GM12878 (cell line): ENCODE measurements at places on chromosomes 4 and X. TPM values are rescaled to one million over a fixed set of nuclear protein-coding genes. Genes with fewer than 3 reads are reported as not detected.

Gene ARSJ
- 0.19 TPM in 1 of 2 replicates, not detected in the other for polyA plus RNA-seq

DNA sequence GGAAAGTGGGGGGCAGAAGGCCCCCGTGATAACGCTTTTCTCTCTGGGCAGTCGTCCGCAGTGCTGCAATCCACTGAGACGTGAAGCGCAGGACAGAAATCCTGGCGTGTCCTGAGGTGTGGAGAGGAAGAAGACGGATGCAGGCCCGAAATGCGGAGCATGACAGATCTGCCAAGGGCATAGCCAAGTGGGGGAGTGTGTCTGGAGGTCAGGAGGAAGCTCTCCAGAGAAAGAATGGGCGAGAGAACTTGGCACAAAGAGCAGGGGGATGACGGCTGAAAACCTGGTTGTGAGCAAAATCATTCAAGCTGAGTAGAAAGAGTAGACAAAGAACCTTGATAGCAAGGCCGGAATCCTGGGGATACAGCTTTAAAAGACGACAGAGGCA lies 23.7 kb upstream of the HELT start:
- no peak for DNase-seq

- no peak for DNase-seq
Observed at GRCh38 chr4:123055943-123056342, 133.5 kb upstream of the NUDT6 start.

DNA sequence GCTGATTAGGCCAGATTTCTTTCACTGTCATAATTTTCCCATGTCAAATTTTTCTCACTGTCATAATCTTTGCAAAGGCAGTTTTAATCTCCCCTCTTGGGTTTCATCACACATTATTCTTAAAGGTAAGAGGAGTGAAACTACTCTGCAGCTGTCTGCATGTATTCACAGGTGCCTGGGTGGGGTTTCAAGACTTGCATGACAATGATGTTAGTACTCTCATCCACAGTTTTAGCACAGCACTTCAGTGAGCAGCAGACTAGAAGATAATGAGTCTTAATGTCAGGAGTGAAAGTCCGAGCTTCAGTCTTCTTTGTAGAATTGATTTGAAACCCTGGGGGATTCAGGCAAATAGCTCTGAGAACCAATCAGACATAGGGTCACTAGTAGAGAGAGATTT lies 182.5 kb upstream of the GALNT7 start:
- peak; percentile 13 for DNase-seq

Gene NXF2
- not detected in 2 replicates for polyA plus RNA-seq

Gene VCX3B
- not detected in 2 replicates for polyA plus RNA-seq

DNA sequence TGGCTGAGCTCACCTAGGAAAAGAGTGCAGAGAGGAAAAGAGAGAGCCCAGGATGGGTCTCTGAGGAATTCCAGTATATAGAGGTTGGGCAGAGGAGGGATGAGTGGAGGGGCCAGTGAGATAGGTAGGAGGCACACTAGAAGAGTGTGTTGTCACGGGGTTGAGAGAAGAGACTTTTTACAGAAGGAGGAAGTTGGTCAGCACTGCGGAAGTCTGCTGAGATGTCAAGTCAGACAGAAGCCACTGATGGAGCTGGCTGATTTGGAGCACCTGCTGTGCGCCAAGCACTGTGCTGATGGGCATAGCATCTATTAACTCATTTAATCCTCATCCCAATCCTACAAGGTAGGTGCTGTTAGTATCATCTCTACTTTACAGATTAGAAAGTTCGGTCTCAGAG lies 60.4 kb downstream of the EFNB1 start:
- no peak for DNase-seq

Gene STOX2
- polyA plus RNA-seq = 0.16 TPM in 1 of 2 replicates, not detected in the other

Gene MUC7
- polyA plus RNA-seq = not detected in 2 replicates

Gene ATP1B4
- not detected in 2 replicates for polyA plus RNA-seq

DNA sequence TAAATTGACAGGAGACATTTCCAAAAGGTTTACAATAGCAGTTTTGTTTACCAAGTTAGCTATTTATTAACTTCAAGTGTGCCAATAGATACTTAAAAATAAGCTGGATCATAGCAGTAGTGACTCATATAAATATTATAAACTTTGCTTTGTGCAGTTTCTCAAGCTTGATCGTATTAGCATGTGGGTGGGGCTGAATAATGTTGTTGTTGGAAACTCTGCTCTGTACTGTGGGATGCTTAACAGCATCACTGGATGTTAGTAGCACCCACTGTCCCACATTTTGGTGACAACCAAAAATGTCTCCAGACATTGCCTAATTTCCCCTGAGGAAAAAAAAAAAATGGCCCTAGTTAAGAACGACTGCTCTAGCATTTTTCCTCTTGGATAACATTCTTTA lies 855.2 kb upstream of the ADGRL3 start:
- no peak for DNase-seq

GRCh38 chr4:56701644-56702043 lies 20.5 kb upstream of the HOPX start:
- no peak for DNase-seq

DNA sequence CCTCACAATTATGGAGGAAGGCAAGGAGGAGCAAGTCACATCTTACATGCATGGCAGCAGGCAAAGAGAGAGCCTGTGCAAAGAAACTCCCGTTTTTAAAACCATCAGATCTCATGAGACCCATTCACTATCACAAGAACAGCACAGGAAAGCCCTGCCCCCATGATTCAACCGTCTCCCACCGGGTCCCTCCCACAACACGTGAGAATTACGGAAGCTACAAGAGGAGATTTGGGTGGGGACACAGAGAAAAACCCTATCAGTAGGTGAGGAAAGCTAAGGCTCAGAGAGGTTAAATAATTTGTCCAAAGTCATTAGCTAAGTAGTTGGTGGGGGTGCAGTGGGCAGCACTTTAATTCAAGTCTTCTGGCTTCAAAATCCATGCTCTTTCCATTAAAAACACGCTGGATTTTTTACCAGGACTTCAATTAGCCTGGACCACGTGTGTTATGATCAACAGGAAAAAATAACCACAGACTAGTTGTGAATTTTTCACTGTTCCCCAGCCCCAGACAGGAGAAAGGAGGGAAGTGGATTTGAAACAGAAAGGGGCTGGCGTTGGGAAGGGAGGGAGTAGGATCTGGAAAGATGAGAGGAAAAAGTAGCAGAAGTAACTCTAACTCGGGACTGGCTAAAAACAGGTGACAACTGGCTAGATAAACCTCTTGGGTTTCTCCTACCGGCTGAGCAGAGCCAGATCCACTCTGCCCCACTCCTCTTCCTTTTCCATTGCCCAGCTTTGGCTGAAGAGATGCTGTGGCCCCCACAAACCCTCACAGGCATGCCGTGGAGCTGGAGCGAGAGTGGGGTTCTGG lies 986 bp downstream of the MTMR8 start:
- DNase-seq = no peak

Gene PRSS12
- polyA plus RNA-seq = 0.16 TPM in 1 of 2 replicates, not detected in the other

DNA sequence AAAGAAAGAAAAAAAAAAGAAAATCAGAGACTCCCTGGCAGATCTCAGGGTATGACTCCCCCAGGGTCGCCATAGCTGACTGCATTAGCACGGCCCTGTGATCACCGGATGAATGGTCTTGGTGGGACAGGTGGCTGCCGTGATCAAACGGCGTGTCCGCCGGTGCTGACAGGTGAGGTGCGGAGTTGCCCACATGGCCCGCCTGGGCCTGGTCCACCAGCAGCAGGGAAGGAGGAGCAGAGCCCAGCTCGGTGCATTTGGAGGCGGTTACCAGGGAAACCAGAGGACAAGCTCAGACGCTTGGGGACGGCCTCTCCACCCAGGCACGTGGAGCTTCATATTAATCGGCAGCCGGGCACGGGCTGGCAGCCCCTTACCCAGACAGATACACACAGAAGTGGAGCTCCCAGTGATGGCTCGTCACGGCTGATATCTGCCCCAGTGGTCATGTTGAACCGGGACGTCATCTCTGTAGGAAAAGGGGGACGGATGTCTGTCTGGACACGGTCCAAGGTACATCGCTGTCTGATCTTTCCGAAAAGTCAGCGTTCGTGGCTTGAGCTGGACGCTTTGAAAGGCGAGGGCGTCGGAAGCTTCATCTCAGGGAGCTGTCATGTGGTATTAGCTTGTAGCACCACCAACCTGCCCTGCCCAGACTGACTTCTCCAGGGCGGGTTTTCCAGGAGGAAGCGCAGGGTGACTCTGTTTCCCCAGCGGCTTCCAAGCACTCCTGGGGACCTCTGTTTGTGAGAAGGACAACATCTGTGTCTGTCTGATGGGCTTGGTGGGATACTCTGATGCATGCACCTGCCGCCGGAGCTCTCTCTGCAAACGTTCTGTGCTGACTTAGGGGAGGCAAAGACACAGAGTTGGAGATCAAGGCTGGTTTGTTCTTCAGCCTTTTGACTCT lies 180.7 kb downstream of the CRLF2 start:
- DNase-seq = no peak

DNA sequence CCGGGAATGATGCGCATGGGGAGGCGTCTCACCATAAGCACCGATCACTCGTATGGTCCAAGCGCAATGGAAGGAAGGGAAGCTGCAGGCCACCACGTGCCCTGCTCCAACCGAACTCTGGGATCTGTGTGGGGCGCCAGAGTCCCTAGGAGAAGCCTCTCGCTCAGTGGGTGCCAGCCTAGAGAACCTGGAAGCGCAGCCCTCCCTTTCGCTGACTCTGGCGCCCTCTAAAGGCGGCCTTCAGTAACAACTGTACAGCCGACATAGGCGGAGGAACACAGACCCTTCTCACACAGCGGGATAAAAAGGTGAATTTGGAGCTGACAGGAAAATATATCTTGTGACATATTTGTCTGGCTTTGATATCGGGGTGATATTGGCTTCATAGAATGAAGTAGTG lies 76.0 kb downstream of the INTS6L start:
- no peak for DNase-seq

GRCh38 chr4:6779667-6780565 lies 2.6 kb upstream of the KIAA0232 start:
- DNase-seq = no peak

- no peak for DNase-seq
Observed at GRCh38 chr4:8303485-8304281, 34.1 kb downstream of the HTRA3 start.
